Left cardiac atrium (tissue), 4 donors: ENCODE measurements at places on chromosomes 6 and 20. TPM values are rescaled to one million over a fixed set of nuclear protein-coding genes. Genes with fewer than 3 reads are reported as not detected.

- DNase-seq: no peak
These were observed 43.4 kb downstream of the PSMB1 start for GRCh38 chr6:170509723-170510018.

DNA sequence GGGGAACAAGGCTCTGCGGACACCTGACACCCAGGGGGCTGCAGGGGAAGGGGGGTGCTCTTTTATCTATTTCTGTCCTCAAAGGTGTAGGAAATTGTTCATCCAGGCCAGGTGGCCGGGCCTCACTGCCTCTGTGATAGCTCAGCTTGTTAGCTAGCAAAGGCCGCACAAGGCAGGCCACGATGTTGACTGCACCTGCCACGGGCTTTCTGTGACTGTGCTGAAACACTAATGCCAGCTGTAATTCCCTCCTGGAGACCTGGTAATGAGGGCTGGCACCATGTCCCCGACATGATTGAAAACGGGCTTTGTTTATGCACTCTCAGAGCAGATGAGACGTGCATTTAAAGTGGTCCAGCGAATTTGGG is 61.4 kb upstream of the APCDD1L start:
- no peak for DNase-seq

GRCh38 chr6:37373822-37374471 is 20.2 kb downstream of the RNF8 start:
- no peak for DNase-seq

DNA sequence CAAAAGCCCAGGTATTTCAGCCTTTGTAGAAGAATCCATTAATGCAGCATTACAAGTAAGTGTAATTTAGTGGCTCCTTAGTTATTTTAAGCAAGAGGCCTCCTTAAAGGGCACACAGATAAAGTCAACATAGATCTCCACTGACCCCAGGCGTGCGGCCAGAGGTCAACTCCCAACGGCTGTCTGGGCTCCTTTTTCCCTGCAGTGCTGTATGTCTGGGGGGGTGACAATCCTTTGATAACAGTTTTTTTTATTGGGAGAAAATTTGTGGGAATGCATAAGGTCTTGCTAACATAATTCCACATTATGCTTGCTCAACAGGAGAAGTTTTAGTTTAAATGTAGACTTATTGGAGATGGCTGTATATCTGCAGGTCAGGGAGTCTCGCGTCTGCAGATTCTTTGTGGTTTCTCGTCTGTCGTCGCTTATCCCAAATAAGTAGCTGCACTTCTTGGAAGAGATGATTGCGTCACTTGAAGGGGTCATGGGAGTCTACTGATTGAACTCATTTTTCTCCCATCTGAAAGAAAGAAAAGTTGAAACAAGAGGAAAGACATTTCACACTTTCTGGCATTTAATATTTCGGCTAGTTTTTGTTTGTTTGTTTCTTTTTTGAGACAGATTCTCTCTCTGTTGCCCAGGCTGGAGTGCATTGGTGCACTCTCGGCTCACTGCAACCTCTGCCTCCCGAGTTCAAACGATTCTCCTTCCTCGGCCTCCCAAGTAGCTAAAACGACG is 151.7 kb upstream of the AKAP12 start:
- peak; percentile 59 for DNase-seq

The SMLR1 gene
- not detected for total RNA-seq

The STX11 gene
- 11.4 TPM for total RNA-seq
